Frontal cortex (tissue), 4 donors: ENCODE measurements at places on chromosomes 11 and 22.

- DNase-seq: no peak
These were observed 67.5 kb downstream of the MYEOV start for GRCh38 chr11:69361466-69361865.

DNA sequence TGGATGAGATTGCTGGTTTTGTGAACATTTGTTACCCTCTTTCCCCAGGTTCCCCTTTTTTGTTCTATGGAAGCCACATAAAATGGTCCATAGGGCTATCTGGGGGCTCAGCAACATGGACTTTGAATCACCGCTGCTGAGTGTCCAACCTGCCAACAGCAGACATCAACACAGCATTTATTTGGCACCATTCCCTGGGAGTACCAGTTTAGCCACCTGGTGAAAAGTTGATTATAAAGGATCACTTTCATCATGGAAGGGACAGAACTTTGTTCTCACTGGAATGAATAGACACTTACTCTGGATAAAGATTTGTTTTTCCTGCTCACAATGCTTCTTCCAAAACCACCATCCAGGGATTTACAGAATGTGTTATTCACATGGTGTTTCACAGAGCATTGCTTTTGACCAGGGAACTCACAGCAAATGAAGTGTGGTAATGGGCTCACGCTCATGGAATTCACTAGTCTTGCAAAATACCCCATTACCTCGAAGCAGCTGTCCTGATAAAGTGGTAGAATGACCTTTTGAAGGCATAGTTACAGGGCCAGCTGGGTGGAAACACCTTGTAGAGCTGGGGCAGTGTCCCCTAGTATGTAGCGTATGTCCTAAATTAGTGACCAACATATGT, 43.9 kb downstream of the ADM start:
- no peak for DNase-seq

DNA sequence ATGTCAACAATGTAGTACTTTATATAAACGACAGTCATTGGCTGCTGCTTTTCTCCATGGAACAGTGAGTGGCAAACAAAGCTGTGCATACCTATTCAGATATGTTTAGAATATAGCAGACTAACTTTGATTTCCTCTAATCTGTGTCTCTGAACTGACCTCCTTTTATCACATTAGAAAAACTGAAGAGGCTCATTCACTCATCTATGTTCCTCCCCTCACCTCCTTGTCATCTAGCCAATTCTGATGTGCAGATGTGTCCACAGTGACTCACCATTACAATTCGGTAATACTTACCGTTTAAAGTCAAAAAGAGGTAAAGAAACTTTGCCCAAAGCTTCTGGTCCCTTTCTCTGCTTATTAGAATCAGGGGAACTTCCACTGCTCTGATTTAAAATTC, 51.5 kb upstream of the RPS13 start:
- DNase-seq: no peak

GRCh38 chr11:106961518-106961917, 56.8 kb downstream of the GUCY1A2 start:
- no peak for DNase-seq

- no peak for DNase-seq
These were observed 110.8 kb downstream of the TEAD1 start for GRCh38 chr11:12784987-12785386.

- no peak for DNase-seq
These were observed 32.9 kb downstream of the SIK2 start for GRCh38 chr11:111634981-111635705.

- DNase-seq: no peak
These were observed 44.3 kb upstream of the IGSF9B start for GRCh38 chr11:134001088-134001487.

DNA sequence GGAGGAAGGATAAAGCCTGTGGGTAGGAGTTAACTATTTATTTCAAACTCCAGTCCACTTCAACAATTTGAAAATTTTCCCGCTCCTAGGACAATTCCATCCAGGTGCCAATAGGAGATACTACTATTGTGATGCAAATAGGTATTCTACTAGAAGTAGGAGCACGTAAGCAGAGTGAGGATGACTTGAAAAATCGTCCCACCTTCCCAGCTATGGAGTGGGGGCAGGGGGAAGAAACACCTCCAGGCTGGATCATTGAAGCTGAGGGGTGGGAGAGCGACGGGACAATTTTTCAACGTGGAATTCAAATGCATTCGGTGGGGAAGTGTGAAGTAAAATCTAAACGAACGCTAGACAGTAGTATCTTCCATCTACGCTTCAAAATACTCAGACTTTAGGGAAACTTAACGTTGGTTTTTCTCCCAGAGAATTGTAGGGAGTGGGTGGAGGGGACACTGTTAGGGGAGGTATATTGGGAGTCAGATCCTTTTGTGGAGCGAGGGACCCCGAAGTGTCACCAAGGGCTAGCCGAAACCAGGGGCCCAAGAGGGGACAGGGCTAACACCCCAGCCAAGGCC, 523 bp upstream of the ARHGAP42 start:
- no peak for DNase-seq

GRCh38 chr22:49324527-49325491, 502.9 kb downstream of the BRD1 start:
- DNase-seq: no peak

DNA sequence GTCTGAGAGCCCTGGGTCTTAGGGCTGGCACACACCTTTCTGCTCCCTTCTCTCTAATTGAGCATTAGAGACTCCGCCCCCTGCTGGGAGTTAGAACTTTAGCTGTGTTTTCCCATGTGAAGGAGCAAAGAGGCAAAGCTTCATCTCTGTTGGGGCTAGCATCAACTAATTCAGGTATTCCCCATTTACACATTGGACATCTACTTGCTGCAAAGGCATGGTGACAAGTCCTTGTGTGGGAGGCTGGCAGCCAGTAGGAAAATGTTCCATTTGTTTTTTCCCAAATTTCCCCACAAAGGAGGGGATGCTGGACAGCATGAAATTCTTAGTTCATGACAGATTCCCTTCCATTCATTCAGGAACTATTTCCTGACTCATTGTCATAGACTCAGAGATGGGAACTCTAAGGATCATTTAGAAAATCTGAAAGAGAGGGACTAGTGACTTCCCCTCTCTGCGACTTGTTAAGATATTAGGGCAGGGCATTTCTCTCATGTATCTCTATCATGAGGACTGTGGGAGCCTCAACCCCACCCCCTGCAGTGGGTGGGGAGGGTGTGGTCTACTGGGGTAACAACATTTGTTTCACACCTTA, 3.6 kb downstream of the CD44 start:
- DNase-seq: no peak

GRCh38 chr11:47863189-47863897, 15.2 kb upstream of the NUP160 start:
- no peak for DNase-seq

DNA sequence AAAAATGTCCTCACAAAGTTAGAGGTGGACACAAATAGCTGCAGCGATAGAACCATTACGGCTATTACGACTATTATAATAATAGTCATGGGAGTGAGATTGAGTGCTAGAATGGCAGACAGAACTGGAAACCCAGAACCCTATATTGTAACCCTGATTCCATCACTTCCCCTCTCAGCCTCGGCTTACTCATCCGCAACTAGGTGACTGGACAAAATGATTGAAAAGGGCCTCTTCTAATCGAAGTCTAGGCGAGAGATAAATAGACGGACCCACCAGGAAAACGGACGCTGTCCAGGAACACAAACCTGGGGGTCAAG, 629 bp downstream of the PSMA1 start:
- DNase-seq: no peak

DNA sequence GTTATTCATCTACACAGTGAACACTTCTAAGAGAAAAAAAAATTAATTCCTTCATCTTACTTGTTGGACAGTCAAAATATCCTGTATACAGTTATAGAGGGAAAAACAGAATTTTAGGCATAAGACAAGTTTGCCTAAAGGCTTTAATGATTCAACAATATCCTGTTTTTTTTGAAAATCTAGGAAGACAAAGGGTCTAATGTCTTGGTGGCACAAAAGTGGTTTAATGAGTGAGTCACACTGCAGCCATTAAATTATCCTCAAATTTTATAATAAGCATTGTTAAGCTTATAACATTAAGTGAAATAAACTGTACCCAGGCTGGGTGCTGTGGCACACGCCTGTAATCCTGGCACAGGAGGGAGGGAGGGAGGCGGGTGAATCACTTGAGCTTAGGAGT, 72.9 kb downstream of the GAB2 start:
- no peak for DNase-seq

DNA sequence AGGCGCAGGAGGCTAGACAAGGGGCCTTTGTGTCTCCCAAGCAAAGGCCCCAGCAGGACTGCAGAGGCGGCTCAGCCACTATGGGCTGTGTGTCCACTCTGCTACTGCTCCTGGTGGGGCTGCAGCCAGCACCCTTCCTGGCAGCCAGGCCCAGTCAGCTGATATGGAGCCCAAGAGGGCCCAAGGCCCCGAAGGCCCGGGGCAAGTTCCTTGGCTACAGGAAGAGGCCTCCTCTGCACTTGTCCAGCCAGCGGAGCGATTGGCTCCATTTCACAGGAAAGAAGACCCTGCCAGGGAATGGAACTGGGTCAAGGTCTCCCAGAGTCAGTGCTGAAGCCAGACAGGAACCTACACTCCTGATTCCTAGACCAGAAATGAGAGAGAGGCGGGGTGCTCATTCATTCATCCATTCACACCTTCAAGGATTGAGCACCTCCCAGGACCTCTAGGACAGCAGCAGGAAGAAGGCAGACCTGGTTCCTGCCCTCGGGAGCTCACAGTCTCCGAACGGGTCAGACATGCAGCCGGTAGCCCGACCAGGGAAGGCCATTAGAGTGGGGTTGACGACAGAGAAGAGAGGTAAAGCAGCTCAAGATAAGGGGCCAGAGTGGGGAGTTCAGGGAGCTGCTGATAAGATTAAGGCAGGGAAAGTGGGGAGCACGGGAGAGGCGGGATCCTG, 811 bp upstream of the P2RY2 start:
- no peak for DNase-seq

DNA sequence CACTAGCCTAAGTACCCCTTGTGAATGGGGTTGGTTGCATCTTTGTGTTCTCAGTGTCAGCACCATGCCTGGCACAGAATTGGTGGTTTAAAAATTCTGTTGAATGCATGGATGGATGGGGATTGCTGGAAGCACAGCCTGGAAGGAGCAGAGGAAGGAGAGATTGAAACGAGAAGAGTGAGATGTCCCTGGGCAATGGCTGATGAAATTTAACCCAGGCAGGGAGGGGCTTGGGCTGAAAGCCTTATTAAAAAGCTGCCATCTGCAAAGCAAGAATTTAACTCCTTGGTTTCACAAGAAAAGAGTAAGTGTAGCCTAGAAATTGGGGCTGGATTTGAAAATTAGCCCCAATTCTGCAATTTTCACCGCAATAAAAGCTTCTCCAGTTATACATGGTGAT, 126.7 kb downstream of the TEAD1 start:
- DNase-seq: no peak

DNA sequence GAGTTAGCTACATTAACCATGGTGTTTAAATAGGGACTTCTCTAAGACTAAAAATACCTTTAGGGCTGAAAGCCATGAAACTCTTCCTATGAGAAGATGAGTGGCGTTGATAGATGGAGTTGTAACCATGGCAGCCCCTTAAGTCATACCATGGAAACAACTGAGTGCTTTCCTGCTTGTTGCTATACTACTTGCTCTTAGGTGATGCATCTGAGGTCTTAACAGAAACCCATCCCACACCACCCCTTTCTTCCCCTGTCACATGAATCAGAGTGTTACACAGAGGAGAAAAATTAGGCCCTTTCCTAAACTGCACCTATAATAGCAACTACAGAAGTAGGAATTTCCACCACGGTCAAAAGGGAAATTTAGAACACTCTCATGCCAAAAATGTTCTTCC, 64.3 kb upstream of the ZC3H12C start:
- no peak for DNase-seq

DNA sequence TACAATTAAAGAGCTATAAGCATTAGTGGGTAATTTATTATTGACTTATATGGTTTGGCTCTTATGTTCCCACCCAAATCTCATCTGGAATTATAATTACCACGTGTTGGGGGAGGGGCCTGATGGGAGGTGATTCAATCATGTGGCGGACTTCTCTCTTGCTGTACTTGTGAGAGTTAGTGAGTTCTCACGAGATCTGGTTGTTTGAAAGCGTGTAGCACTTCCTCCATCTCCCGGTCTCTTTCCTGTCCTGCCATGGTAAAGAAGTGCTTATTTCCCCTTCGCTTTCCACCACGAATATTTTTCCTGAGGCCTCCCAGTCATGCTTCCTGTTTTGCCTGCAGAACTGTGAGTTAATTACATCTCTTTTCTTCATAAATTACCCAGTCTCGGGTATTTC, 28.1 kb upstream of the CHORDC1 start:
- no peak for DNase-seq

- DNase-seq: no peak
These were observed 52.2 kb downstream of the DNAJC24 start for GRCh38 chr11:31421820-31422219.
